ENCODE measurements at places on chromosomes 7 and 10.

DNA sequence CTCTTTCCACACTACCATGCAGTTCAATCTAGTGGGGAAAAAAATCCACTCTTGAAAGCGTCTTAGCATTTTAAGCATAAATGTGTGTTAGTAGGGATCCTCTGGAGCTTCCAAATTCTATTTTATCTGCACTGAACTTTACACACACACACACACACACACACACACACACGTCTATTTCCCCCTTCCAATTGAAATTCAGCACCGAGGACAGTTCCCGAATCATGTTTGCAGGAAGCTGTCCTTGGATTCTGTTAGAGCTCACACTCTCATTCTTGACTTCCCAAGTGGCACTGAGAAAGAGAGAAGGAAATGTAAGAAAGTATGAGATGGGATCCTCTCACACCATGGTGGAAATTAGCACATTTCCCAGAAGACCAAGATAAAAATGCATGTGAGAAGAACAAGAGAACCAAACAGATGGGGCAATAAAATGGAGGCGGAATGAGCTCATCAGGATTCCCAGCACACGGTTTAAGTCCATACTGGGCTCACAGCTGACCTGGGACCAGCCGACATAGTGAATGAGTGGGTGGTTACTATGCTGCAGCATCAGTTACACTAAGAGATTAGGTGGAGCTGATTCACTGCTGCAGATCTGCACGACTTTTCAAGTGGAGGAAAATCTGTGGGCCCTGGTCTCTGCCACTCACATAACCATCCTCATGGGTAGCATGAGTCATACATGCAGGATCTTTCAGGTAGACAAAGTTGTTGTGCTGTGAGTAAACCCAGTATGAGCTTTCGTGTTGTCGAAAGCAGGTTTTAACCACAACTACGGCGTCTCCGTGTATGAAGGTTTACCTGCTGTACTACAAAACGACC, 3.3 kb upstream of the NPTX2 start:
- DNase-seq = no peak

GRCh38 chr7:138212314-138212713, 136.1 kb downstream of the AKR1D1 start:
- DNase-seq = peak; percentile 58

DNA sequence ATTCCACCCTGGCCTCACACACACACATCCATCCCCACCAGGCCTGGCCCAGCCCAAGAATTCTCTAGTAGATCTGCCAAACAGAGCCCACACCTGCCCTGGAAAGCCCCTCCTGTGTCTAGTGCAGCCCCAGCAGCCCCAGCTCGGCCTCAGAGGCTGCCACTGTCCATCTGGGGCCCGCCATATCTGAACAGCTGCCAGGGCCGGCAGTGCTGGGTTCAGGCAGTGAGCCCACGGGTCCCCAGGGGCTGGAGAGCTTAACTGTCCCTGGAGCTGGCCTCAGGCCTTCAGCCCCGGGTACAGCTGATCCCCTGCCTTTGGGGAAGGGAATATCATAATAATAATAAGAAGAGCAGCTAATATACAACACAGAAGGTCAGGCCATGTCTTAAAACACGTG, 574 bp downstream of the MYL10 start:
- no peak for DNase-seq

- DNase-seq = peak; percentile 62
Measured at GRCh38 chr7:105648561-105649401, 67.5 kb upstream of the EFCAB10 start.

- DNase-seq = no peak
Measured at GRCh38 chr7:2105917-2106316, 126.8 kb downstream of the MAD1L1 start.

- DNase-seq = no peak
Measured at GRCh38 chr7:148835854-148836253, 48.2 kb downstream of the EZH2 start.

GRCh38 chr7:75850235-75850634, 28.6 kb upstream of the RHBDD2 start:
- DNase-seq = no peak

- DNase-seq = no peak
Measured at GRCh38 chr7:129373651-129374428, 60.4 kb upstream of the STRIP2 start.

DNA sequence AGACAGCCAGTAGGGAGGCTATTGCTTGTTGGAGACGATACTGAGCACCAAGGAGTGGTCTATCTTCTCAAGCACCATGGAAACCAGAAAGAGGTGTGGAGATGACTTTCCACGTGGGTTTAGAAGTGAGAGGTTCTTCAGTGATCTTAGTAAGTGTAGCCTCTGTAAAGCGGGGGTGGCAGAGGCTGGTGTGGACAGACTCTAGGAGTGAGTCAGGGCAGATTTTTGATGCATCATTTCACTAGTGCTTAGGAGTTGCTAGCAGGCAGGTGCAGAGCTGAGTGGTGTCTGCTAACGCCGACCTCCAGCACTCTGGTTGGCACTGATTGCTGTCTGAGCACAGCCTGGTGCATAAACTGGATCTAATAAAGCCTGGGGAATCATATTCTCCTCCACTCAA, 78.4 kb upstream of the ADO start:
- no peak for DNase-seq

GRCh38 chr7:77913977-77914607, 115.5 kb downstream of the PHTF2 start:
- DNase-seq = no peak

DNA sequence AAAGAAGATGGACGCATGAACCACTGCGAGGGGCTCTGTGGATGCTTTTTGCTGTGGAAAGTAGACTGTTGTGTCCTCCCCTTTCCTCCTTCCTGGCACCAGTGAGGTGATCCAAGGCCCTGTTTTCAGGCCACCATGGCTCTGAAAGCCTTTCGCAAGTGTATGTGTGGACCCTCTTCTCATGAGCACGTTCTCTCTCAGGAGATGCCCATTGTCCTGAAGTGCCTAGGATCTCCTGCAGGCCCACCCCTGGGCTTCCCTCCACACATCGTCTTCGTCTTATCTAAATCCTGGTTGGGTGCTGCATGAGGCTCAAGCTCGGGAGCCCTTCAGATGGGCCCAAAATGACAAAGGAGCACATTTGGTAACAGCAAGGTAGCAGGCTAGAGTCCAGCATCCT, 188.2 kb downstream of the PTPN20 start:
- DNase-seq = no peak

GRCh38 chr7:105060923-105061322, 46.9 kb downstream of the KMT2E start:
- no peak for DNase-seq

- DNase-seq = peak; percentile 36
Measured at GRCh38 chr7:29609162-29610037, 45.8 kb downstream of the PRR15 start.

DNA sequence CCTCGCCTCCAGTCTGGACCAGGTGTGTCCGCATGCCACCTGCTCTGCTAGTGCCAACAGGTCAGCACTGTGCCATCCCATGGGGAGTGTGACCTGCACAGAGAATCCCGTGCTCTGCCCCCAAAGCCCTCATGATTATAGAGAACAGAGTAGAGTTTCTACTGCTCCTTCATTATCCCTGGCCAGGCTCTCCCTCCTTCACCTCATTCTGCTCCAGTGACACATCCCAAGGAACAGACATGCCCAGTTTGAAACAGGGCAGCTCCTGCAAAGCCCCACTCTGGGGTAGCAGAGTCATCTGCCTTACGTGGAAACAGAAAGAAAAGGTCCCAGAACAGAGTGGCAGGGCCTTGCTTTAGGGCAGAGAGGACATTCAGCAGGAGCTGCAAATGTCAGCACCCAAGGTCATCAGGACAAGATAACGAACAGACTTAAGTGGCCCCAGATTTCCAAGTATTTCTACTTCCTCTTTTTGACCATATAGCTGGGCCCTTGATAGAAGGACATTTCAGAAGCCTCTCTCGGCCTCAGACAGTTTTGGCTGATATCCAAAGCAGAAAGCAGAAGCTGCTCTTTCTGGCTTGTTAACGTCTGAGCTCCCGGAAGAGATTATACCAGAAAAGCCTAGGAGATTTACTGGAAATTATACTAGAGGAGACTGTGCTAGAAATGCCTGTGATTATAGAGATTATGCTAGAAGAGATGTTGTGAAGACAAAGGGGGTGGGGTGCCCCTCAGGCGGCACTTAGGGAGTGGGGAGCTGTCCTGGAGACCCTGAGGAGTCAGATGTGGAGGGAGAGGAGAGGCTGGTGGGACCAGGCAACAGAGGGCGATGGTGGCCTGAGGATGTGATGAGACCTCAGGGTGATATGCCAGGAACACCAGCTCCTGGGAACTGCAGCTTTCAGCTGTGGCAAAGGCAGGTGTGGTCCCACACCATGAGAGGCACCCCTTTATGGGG, 12.6 kb downstream of the TMEM176B start:
- DNase-seq = no peak

DNA sequence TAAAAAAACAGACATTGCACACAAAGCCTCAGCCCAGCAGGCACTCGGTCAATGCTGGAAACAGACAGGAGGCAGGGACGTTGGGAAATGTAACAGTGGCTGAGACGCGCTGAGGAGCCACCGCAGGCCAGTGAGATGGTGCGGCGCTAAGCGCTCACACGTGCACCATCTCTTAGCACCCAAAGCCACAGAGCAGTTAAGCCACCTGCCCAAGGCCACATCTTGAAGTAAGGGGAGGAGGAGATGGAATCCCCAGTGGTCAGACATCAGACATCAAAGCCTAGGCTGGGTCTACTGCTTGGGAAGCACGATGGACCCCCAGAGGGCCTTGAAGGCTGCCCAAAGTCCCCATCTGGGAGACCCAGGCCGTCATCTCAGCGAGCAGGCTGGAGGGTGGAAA, 15.6 kb downstream of the LAT2 start:
- DNase-seq = no peak

GRCh38 chr7:44995555-44996493, 4.2 kb upstream of the CCM2 start:
- no peak for DNase-seq

DNA sequence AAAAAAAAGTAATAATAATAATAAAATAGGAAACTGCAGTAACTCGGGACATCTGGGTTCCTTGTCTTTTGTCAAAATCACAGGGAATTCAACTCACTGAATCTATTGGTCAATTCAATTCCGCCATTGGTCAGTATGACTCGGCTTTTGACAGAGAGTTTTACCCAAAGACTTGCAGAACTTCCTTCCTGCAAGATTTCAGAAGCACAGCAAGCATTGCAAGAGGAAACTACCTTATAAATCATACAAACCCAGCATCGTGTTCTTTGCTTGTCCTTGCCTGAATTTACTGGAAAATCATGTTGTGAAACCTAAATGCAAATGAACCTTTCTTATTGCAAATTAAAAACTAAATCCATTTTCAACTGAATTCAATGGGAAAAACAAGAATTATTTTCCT, 15.5 kb downstream of the KLF6 start:
- DNase-seq = no peak

GRCh38 chr10:79266543-79267312, 80.5 kb upstream of the PPIF start:
- DNase-seq = peak; percentile 81

DNA sequence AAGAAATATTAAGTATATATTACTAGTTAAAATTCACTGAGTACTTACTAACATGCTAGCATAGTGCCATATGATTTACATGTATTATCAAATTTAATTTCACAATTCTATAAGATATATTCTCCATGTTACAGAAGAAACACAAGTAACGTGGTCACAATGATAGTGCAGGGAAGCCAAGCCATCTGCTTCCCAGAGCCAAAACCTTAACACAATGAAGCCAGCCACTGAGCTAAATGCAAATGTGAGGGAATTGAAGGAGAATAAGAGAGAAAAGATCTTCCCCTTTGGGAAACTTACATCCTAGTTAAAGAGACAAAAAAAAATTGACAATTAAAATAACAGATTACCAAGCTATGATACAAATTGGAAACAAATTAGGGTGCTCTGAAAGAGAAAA, 63.6 kb downstream of the ELAPOR2 start:
- no peak for DNase-seq

- DNase-seq = no peak
Measured at GRCh38 chr7:92156990-92157389, 22.0 kb downstream of the LRRD1 start.

DNA sequence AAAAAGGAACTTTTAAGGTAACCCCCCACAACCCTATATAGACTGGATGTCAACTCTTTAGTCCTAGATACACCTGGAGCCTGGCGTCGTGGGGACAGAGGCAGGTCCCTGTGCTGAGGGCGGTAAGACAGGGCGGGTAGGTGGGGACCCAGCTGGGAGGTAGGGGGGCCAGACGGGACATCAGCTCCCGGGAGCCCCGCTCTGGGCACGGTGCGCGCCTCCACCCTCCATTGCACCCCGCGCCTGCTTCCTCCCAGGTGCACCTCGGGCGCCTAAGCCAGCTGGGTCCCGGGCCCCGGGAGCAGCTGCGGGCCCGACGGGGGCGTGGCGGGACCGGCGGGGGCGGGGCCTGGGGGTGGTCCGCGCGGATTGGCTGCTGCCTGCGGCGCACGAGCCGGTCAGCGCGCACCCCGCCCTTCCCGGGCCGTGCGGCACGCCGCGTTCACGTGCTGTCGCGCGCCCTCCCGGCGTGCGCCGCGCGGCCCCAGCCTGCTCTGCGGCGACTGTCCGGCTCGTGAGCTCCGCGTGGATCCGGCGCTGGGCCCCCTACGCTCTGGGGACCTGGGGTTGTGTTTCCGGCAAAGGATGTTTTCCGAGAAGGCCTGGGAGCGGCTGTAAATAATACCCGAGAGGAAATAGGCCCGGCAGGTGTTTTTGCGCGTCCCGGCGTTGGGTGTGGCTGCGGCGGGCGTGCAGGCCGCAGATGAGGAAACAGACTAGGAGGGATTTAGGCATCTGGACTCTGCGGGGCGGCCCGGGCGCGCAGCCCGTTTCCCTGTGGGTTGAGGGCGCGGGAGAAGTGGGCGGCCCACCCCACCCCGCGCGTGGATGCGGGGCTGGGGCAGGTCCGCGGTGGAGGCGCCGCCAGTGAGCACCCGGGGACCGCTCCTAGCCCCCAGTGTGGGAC, 39.1 kb upstream of the PFKFB3 start:
- peak; percentile 94 for DNase-seq

DNA sequence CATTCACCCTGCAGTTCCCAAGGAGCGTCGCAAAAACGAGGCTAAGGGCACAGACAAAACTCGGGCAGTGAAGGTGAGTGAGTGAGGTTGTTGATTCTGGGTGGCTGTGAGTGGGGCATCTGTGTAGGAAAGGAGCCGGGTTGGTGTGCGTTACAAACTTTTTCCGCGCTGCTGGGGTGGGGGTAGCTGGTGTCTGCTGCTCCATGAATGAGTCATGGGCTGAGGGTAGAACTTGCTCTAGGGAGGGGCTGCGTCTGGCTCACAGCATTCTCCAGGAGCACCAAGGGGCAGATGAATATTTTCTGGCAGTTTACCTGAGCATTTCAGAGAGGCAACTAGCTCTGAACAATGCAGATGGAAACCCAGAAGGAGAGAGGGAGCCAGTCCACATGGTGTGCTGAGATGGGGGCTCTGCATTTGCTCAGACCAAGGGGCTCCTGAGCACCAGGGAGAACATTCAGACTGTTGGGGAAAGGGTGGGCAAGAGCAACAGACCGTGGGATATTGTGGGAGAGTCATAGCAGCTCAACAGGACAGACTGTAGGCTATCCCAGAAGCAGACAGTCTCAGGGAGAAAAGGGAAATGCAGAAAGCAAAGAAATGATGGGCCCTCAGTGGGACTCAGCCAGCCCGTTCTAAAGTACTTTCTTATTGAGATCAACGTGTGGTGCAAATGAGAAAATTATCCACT, 18.8 kb downstream of the NOBOX start:
- no peak for DNase-seq

GRCh38 chr10:111739125-111739873, 444.3 kb downstream of the GPAM start:
- no peak for DNase-seq

All from body of pancreas (tissue), 4 donors.